ENCODE measurements at places on chromosomes 11 and 22. TPM values are rescaled to one million over a fixed set of nuclear protein-coding genes. Genes with fewer than 3 reads are reported as not detected.
A peak's percentile ranks its signal among the peaks of the same experiment; 100 is the strongest.

The DGCR2 gene
- total RNA-seq = 66.3 TPM

The OR8A1 gene
- total RNA-seq = not detected

DNA sequence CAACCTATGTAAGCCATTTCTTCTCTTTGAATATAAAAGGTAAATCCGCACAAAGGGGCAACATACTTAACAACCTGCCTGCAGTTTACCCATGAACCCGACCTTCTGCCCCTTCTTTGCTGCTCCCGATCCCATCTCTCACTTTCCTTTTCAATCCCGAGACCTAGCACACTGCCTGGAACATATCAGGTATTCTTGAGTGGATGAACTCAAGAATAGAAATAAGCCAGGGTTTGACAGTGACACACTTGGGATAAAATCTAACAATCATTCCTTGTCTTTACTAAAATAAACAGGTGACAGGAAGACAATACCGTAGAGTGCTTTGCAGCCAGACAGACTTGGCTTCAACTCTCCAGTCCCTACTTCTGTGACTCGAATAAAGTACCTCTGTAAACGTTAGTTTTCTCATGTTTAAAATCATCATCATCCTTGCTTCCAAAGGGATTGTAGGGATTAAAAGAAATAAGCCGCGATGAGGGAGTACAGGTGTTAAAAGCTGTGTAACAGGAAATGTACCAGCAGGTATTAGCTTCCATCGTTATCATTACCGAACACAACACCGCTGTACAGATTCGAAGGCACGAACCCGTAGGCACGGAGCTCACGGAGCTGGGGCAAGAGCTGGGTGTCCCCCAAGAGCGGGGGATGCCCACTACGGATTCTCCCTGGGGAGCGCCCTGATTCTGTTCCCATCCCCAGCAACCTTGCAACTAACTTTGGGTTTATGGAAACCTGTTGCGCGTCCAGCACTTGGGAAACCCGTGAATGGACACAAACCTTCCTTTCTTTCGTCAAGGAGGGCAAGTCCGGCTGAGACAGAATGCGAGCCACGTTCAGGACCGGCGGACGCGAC lies 720 bp downstream of the UFD1 start:
- H3K36me3 ChIP-seq = peaks cover 11% of the 10 kb centered on the region
- DNase-seq = no peak
- H3K4me1 ChIP-seq = peaks cover 29% of the 10 kb centered on the region
- H3K27me3 ChIP-seq = no peaks in the 10 kb centered on the region
- peak overlapping the region; percentile 99 for H3K27ac ChIP-seq

- H3K27me3 ChIP-seq = peaks cover 3% of the 10 kb centered on the region
- DNase-seq = peak; percentile 46
- no peaks in the 10 kb centered on the region for H3K36me3 ChIP-seq
Observed at GRCh38 chr11:120054016-120054752, 83.7 kb downstream of the TRIM29 start.

Measured in osteocyte (in vitro differentiated cells).